Posterior cingulate gyrus (tissue), 11 donors: ENCODE measurements at places on chromosomes 5 and 9.

DNA sequence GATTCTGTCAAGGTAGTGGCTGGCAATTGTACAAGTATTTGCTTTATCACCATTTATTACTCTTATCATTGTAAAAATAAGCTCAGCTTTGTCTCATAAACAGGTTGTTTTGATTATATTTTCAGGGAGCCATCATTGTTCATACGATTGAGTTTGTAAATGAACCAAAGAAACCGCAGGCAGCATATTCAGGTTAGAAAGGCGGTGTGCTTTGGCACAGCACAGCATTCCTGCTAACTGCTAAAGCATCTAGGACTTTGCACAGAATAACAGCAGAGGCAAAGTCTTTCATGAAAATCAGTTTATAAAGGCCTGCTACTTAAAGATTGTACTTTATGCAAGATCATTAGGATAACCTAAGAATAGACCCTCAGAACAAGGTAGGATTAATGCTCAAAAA is 281.5 kb upstream of the SLC24A2 start:
- no peak for DNase-seq

DNA sequence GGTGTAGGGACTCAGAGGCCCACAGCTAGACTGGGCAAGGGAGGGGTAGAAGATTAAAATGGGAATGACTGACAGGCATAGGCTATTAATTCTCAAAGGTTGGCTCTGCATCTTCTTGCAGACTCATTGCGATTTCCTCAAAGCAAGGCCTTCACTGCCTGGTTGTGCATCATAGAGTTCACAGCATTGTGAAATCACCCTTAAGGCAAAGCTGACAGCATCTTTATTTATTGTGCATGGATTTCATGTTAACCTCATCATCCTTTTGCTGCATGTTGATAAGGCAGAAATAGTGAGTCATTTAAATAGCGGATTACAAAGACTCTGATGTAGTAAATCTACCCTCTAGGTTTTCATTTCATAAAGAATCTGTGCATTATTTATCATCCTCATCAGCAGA is 13.6 kb upstream of the PALM2AKAP2 start:
- DNase-seq = no peak

DNA sequence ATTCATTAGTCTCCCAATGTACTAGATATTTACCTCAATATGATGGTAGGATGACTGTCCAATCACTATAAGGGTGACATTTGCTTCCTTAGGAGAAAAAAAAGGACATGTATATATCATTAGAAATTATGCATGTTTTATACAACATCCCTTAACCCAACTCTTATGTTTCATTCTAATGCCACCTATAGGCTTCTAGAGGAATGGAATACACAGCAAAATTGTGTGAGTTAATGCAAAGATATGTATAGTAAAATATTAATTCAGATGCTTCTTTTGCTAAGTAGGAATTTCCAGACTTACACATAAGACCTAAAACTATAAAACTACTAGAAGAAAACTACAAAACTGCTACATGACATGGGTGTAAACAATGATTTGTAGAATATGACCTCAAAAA is 3.5 kb downstream of the PRXL2C start:
- DNase-seq = no peak

- DNase-seq = no peak
These were observed 151.5 kb downstream of the ISOC1 start for GRCh38 chr5:129246088-129246487.

DNA sequence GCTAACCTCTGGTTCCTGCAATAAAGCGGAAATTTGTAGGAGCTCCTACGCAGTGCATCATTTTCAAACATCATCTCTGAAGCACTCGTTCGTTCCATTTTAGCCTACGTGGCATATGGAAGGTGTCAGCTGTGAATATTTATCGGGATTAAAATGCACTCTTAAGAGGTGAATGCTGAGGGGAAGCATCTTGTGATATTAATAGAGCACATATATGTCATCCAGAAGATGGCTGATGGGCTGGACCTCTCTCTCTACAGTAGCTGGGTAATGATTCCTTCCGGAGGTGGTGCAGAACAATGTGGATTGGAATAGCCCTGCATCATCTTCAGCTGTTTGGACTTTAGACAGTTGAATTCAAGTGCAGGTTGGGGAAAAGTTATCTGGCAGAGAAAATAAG is 478.7 kb downstream of the DMAC1 start:
- DNase-seq = no peak

DNA sequence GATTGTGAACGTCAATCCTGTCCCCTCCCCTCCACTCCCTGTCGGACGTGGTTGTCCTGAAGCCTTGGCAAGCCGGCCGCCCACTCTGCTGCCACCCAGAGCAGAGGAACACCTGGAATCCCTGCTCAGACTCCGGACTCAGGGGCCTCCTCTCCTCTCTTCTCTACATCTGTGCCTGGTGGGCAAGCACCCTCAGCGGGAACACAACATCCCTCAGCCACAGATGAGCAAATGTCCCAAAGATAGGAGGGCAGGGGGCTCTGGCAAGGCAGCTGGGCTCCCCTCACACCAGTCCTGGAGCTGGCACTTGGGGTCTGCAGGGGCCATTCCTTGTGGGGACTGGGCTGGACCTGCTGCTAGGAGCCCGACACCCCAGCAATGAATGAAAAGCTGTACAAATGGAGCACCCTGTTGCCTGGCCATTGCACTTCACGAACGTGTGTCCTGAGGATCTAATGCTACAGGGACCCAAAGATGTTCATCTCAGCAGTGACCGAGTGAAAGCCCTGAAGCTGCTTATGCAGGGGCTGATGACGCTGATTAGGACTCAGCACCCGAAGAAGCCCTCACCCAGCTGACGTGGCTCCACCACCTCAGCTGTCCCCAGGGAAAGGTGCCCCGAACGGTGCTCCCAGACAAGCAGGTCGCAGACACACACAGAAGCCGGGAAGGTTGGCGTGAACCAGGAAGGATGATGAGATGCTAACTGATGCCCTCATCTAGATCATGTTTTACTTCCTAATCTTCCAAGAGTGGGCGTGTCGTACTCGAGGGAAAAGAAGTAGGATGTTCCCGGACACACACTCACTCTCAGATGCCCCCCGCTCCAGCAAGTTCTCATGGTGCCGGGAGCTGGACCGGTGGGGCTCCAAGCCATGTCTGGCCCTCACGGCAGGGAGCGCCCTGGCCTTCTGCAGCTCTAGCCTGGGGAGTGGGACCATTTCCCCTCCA is 177.0 kb upstream of the PPP1R26 start:
- DNase-seq = no peak

DNA sequence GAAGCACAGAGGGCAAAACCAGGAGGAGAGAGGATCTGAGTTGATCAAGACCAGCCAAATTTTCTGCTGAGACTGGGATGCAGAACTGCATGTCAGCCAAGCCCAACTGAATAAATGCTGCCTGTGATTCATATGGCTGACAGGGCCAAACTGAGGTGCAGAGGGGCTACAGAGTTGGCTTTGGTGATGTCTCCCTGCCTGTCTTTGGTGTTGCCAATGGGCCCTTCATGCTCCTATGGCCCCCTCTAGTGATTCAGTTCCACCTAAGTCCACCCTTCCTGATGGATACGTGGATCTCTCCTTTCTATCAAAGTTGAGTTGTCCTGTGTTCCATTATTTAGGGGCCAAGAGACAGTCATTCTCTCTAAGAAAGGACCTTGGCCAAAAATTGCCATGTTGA is 163.6 kb upstream of the TLE4 start:
- no peak for DNase-seq
